Globus pallidus (tissue), 1 donor: ENCODE measurements at places on chromosomes 4 and X.
A peak's percentile ranks its signal among the peaks of the same experiment; 100 is the strongest.

DNA sequence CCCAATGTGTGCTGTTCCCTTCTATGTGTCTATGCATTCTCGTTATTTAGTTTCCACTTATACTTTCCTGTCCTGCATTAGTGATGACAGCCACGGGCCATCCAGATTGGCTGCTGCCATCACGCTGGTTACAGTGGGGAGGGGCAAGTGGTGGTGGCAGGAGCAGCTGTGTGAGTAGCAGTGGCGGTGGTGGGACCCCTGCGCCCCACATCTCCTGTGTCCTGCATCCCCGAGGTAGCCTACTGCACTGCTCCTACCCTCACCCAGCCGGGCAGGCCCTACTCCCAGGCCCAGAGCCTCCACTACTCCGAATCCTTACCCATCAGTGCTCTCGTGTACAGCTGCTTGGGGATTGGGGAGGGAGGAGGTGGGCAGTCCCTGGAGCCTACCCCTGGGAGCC, 798.7 kb upstream of the AGA start:
- no peak for DNase-seq

- DNase-seq, result no peak
These were observed 40.3 kb upstream of the GALNT7 start for GRCh38 chr4:173128199-173128890.

- no peak for DNase-seq
These were observed 107.8 kb downstream of the SLC4A4 start for GRCh38 chr4:71446479-71447081.

- no peak for DNase-seq
These were observed 655.0 kb downstream of the GRXCR1 start for GRCh38 chr4:43547561-43547960.

DNA sequence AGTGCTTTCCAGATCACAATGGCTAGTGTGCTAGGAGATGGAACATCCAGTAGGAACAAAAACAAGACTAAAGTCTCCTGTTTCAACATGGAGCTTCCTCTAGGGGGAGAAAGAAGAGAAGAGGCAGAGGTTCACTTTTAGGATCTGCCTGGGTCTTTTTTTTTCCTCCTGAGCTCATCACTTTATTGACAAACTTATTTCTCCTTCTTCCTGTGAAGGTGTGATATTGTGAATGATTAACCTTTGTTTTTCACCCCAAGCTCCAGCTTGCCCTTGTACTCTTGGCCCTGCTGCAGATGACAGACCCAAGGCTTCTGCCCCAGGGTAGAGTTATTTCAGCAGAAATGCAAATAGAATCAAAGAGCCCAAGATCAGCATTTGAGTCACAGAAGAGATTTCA, 13.5 kb downstream of the PAGE4 start:
- no peak for DNase-seq

DNA sequence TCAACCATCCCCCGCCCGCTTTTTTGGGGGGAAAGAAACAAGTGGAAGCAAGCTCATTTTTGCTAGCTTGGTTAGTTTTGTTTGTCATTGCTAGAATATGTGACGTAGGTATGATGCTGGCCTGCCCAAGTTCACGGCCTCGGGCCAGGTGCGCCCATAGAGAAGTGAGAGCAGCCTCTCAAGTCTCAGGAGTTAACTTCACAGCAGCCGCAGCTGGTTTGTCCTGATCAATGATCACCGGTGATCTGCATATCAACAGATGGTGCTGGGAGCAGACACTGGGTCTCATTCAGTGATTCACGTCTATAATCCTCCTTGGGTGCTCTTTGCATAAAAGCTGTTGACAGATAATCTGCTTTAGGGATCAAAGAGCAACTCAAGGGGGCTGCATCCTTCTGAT, 50.1 kb downstream of the ENPP6 start:
- no peak for DNase-seq

GRCh38 chr4:2535376-2536192, 863 bp upstream of the FAM193A start:
- DNase-seq, result peak; percentile 48
